Frontal cortex (tissue), 4 donors: ENCODE measurements at places on chromosomes 12 and 14.

GRCh38 chr14:44070046-44070445 is 437.0 kb downstream of the FSCB start:
- no peak for DNase-seq

DNA sequence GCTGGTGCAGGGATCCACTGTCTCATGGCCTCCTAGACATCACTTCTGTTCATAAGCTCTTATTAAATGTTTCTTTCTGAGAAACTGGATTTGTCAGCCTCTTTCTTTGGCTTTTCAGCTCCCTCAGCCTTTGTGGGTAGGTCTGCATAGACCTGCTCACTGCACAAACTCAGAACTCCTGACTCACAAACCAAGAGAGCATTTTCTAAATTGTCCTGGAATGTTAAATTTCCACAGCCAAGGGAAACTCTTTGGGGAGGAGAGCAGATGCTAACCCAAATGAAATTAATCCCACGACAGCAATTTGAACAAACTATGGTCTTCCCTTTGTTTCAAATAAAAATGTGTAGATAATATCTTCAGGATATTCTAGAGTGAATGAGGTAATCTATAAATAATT is 19.5 kb upstream of the CERS5 start:
- no peak for DNase-seq

GRCh38 chr14:20612403-20612802 is 21.2 kb upstream of the RNASE12 start:
- no peak for DNase-seq

GRCh38 chr12:127148318-127148717 is 1118.7 kb upstream of the TMEM132C start:
- DNase-seq, result no peak

DNA sequence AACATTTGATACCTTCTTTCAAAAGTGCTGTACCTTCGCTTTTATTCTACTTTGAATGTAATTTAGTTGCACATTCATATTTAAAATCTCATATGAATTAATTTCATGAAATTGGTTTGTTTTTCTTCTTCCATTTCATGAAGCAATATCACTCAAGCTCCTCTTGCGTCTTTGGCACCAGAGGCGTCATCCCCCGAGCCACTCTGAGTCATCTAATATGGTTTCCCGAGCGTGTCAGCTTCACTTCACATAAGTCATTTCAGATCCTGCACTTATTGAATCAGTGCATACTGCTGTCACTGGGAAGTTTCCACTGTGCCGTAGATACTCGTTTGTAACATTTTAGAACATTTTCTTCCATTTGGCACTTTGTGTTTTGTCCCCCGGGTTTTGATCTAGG is 105.6 kb downstream of the SLC25A47 start:
- DNase-seq, result no peak
